ENCODE measurements at places on chromosomes 3 and 15.

DNA sequence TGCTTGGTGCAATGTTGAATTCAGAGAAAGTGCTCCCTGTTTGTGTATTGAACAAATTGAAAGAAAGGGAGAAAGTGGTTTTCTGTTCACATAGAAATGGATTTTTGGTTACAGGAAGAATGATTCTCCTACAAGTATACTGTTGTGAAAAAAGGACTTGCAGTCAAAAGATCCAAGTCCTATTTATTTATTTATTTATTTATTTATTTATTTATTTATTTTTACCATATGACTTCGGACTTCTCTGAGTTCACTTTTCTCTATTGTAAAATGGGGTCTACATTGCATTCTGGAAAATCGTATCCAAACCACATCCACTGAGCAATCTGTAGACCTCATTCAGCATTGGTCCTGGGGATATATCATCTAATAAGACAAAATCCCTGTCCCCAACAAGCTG is 46.1 kb downstream of the STARD5 start:
- no peak overlapping the region for H3K4me3 ChIP-seq
- H3K27ac ChIP-seq = no peak overlapping the region
- no peaks in the 10 kb centered on the region for H3K27me3 ChIP-seq
- no peak for DNase-seq
- peaks cover 4% of the 10 kb centered on the region for H3K36me3 ChIP-seq
- H3K4me1 ChIP-seq = peaks cover 18% of the 10 kb centered on the region

- H3K4me1 ChIP-seq = no peaks in the 10 kb centered on the region
- H3K27me3 ChIP-seq = no peaks in the 10 kb centered on the region
- no peak within 1 kb of the TSS for H3K27ac ChIP-seq
- DNase-seq = no peak
These were observed at the start of gene TRAT1 for GRCh38 chr3:108822123-108822897. Gene TRAT1, plus strand, starts transcription at chr3:108822786. Its CDS starts 142 bp downstream, at chr3:108822928.

GRCh38 chr3:48855681-48856447 is 8.2 kb upstream of the PRKAR2A start:
- DNase-seq = no peak
- H3K27ac ChIP-seq = no peak overlapping the region
- no peaks in the 10 kb centered on the region for H3K27me3 ChIP-seq
- peaks cover 13% of the 10 kb centered on the region for H3K36me3 ChIP-seq
- no peak overlapping the region for H3K4me3 ChIP-seq
- no peaks in the 10 kb centered on the region for H3K4me1 ChIP-seq

GRCh38 chr3:171727288-171727687 is 83.0 kb downstream of the PLD1 start:
- H3K4me3 ChIP-seq = no peak overlapping the region
- H3K4me1 ChIP-seq = no peaks in the 10 kb centered on the region
- no peaks in the 10 kb centered on the region for H3K36me3 ChIP-seq
- peaks cover 2% of the 10 kb centered on the region for H3K27me3 ChIP-seq
- no peak for DNase-seq

- no peak overlapping the region for H3K4me3 ChIP-seq
- H3K36me3 ChIP-seq = peaks cover 35% of the 10 kb centered on the region
- no peak overlapping the region for H3K27ac ChIP-seq
- no peaks in the 10 kb centered on the region for H3K27me3 ChIP-seq
- H3K4me1 ChIP-seq = no peaks in the 10 kb centered on the region
These were observed 91.5 kb downstream of the ATG7 start for GRCh38 chr3:11363715-11364114.

- H3K4me3 ChIP-seq = no peak overlapping the region
- peaks cover 4% of the 10 kb centered on the region for H3K4me1 ChIP-seq
- no peak overlapping the region for H3K27ac ChIP-seq
- peaks cover 8% of the 10 kb centered on the region for H3K27me3 ChIP-seq
These were observed 24.4 kb upstream of the RAP2B start for GRCh38 chr3:153137626-153138025.

DNA sequence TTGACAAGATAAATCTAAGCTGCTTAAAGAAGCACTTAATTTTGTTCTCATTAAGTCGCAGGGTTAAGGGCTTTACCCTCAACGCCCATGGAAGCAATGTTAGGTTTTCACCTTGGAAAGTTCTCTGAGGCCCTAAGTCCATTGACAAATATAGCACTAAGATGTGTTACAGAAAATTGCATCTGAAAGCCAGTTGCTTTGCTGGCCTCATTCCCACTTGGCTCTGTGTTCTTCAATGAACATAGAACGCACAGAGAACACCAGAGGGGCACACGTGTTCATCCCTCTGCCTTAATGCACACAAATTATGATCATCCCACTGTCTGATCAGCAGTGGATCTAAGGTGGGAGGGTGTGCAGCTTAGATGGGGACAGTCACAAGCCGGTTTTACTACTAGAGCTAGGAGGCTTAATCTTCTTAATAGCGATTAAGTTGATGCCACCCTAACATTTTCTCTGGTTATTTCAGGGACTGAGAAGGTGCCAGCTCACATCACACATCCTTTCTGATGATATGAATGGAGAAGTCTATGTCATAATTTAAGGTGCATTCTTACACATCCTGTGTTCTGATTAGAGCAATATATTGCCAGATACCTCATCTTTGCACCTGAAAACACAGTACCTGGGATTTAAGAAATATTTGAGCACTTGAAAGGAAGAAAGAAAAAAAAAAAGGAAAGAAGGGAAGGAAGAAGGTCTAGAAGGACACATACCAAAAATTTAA is 224.4 kb upstream of the ICE2 start:
- H3K36me3 ChIP-seq = no peaks in the 10 kb centered on the region
- no peaks in the 10 kb centered on the region for H3K4me1 ChIP-seq
- H3K27me3 ChIP-seq = peaks cover 5% of the 10 kb centered on the region
- H3K27ac ChIP-seq = no peak overlapping the region
- no peak for DNase-seq
- no peak overlapping the region for H3K4me3 ChIP-seq

- no peak overlapping the region for H3K4me3 ChIP-seq
- no peaks in the 10 kb centered on the region for H3K36me3 ChIP-seq
- H3K4me1 ChIP-seq = no peaks in the 10 kb centered on the region
- peaks cover 1% of the 10 kb centered on the region for H3K27me3 ChIP-seq
- DNase-seq = no peak
- no peak overlapping the region for H3K27ac ChIP-seq
These were observed 83.7 kb upstream of the THRB start for GRCh38 chr3:24578324-24578723.

- H3K36me3 ChIP-seq = no peaks in the 10 kb centered on the region
- DNase-seq = no peak
- no peaks in the 10 kb centered on the region for H3K27me3 ChIP-seq
These were observed 188.6 kb upstream of the PDZRN3 start for GRCh38 chr3:73813291-73813690.

- H3K36me3 ChIP-seq = peaks cover 7% of the 10 kb centered on the region
- no peak for DNase-seq
- no peak overlapping the region for H3K27ac ChIP-seq
- no peaks in the 10 kb centered on the region for H3K27me3 ChIP-seq
- H3K4me1 ChIP-seq = no peaks in the 10 kb centered on the region
- H3K4me3 ChIP-seq = no peak overlapping the region
These were observed 4.5 kb upstream of the NANOGP8 start for GRCh38 chr15:35089551-35089950.

GRCh38 chr3:34132069-34132692 is 333.8 kb downstream of the PDCD6IP start:
- no peak for DNase-seq
- no peaks in the 10 kb centered on the region for H3K4me1 ChIP-seq
- no peak overlapping the region for H3K4me3 ChIP-seq
- H3K27ac ChIP-seq = no peak overlapping the region
- H3K36me3 ChIP-seq = no peaks in the 10 kb centered on the region

GRCh38 chr3:35638251-35638979 is 910 bp upstream of the ARPP21 start:
- H3K4me1 ChIP-seq = peaks cover 4% of the 10 kb centered on the region
- H3K27me3 ChIP-seq = peaks cover 17% of the 10 kb centered on the region
- H3K4me3 ChIP-seq = no peak overlapping the region
- H3K36me3 ChIP-seq = no peaks in the 10 kb centered on the region

- peaks cover 24% of the 10 kb centered on the region for H3K36me3 ChIP-seq
- peak overlapping the region; percentile 74 for H3K27ac ChIP-seq
- no peak overlapping the region for H3K4me3 ChIP-seq
- no peaks in the 10 kb centered on the region for H3K27me3 ChIP-seq
These were observed 70.4 kb downstream of the TRANK1 start for GRCh38 chr3:36874424-36874823.

DNA sequence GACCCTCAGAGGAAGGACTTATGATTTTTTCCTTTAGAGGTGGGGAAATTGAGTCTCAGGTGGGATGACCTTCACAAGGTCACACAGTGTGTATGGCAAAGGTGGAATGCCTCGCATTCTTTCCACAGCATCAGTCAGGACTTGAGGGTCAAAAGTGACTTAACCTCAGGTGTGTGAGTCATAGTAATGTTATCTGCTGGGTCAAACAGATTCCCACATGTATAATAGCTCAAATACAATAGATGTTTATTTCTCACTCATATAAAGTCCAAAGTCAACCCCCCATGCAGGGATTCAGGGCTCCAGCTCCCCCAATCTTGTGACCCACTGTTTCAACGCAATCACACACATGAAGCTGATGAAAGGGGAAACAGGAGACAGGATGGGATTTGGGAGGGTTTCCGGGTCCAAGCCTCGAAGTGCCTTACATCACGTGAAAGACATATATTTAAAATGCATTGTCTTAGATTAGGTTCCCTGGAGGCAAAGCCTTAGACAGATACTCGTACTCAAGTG is 34.0 kb upstream of the CCDC174 start:
- no peak overlapping the region for H3K27ac ChIP-seq
- H3K4me3 ChIP-seq = no peak overlapping the region
- H3K36me3 ChIP-seq = peaks cover 2% of the 10 kb centered on the region

- H3K4me3 ChIP-seq = no peak overlapping the region
- DNase-seq = no peak
- peaks cover 5% of the 10 kb centered on the region for H3K27me3 ChIP-seq
- H3K4me1 ChIP-seq = no peaks in the 10 kb centered on the region
These were observed 87.5 kb downstream of the RORA start for GRCh38 chr15:61141497-61142125.

DNA sequence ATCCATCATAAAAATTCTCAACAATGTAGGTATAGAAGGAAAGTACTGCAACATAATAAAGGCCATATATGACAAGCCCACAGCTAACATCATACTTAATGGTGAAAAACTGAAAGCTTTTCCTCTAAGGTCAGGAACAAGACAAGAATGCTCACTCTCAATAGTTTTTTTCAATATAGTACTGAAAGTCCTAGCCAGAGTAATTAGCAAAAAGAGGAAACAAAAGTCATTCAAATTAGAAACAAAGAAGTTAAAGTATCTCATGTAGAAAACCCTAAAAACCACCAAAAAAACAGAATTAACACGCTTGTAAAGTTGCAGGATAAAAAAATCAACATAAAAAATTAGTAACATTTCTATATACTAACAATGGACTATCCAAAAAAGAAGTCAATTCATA is 61.8 kb downstream of the MYH15 start:
- H3K36me3 ChIP-seq = peaks cover 10% of the 10 kb centered on the region
- peaks cover 8% of the 10 kb centered on the region for H3K4me1 ChIP-seq
- H3K4me3 ChIP-seq = no peak overlapping the region
- H3K27me3 ChIP-seq = no peaks in the 10 kb centered on the region
- no peak overlapping the region for H3K27ac ChIP-seq
